ENCODE measurements at places on chromosomes 2 and 18.

DNA sequence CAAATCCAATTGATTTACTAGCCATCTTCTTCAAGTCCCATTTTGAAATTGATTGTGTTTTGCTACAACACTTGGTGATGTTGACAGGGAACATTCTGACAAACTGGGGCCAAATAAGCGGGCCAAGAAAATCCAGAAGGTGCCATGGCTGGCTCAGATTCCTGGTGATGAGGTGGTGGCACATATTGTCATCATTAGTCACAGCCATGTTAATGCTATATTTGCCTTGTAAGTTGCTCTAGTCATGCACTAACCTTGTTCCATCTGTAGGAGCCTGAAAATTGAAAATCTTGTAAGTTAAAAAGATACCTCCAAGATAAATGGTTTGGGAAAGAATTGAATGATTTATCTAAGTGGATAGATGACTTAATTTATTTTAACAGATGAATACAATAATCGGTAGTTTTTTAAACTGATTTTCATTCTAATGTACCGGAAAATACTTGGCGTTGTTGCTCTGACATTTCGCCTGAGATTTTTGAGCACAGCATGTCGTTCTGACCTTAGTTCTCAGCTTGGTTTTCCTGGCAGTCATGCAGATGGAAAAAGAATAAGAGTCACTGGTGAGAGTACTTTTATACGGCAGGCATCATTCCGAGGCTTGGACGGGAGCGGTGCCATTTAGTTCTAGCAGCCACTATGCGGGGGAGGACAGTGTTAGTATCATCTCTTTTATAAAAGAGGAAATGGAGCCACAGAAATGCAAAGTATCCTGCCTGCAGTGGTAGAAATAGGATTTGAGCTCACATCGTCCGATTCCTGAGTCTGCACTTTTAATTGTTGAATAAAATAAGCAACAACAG is 133.9 kb downstream of the ZNF532 start:
- no peak for DNase-seq

DNA sequence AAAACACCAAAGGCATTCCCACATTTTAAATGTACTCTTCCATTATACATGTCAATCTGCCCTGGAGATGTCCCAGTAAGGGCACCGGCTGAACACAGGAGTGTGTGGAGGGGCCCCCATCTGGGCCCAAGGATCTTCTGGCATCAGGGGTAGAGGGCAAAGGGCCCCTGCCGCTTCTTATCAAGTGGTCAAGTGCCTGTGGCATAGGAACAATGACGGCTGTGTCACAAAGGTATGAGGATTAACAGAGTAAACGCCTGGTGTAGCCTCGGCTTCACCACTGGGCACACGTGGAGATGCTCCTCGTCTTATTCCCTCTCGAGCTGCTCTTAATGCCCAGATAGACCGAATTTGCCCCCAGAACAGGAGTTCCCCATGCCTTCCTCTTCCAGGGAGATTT is 169.7 kb upstream of the GLI2 start:
- DNase-seq: no peak

DNA sequence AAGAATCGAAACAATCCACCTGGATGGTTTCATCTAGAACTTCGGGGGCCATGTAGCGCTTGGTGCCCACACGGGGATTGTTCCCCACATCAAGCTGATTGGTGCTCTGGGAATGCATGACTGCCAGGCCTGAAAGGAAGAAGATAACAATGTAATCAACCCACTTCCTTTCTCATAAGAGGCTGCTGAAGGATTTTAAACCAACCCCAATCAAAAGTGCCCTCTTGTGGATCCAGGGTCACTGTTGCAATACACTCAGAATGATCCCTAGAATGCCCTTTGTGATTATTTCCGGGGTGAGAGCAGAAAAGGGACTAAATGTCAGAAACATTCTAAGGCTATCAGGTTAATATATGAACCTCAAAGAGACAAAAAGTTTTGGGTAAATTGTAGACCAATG is 115.2 kb downstream of the ACVR1 start:
- DNase-seq: no peak

GRCh38 chr2:42789751-42790150 is 2.6 kb downstream of the HAAO start:
- DNase-seq: no peak

DNA sequence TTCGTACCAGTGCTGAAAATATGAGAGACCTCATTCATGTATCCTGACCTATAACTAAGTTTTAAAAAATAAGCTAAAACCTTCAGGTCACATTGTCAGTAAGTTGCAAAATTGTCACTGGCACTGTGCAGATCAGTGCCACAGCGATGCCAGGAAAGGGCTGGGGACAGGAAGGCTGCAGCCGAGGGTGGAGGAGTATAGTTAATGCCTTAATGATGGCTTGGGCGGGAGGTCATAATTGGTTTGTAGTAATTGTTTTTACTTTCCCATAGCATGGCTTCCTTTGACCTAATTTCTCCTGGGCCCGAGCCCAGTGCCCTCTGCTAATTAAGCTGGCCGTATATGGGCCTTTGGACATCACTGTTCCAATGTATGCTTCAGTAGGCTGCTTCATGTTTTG is 47.2 kb upstream of the RAB12 start:
- DNase-seq: no peak

GRCh38 chr2:26290001-26290400 is 45.3 kb downstream of the HADHB start:
- no peak for DNase-seq

DNA sequence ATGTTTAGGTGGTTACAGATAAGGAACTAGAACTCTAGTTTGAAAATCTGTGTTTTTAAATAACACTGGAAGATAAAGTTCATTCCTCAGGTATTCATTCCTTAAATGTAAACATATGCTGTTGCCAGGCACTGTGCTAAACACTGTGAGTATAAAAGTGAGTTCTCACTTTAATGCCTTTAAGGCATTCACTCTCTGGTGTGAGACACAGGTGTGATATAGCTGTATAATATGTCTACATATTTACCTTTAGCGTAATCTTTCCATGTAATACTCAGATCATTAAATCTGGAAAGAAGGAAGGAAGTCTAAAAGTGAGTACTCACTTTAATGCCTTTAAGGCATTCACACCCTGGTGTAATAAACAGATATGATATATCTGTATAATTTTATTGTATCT is 472.6 kb downstream of the PARD3B start:
- DNase-seq: no peak

- DNase-seq: no peak
These were observed 487.4 kb upstream of the CELF4 start for GRCh38 chr18:38052879-38053590.

DNA sequence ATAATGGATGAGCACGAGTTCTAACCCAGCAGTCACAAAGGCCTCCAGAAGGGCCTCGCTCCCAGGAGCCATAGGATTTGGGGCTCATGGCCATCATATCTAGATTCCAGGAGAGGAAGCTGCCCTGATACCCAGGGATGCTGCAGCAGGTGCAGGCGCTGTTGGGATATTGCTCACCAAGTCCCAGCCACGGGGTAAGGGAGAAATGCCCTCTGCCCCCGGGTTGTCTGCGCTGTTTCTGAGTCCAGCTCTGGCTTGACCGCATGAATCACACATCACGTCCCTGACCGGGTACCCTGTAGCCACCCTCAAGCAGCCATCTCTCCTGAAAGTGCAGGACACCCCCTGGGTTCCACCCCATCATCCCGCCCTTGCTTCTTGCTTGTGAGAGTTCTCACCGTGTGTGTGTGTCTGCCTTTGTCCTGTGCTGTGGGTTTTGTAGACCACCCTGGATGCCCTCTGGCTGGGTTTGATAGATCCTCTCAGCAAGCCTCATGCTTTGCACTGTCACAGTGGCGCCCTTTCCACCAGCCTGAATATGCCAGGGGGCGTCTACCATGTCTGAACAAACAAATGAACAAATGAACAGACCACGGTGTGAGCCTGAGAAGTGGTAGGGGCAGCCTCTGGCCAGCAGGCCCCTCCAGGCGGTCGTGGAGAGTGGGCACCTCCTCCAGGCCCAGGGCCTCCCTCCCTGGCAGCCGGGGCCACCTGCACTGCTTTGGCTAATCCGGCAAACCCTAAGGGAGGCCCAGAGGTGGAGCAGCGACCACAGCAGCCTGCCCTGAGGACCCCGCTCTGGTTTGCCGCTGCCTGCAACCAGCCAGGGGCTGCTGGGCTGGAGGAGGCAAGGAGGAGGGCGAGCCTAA is 32.1 kb downstream of the ADRA2B start:
- DNase-seq: no peak

GRCh38 chr2:204425821-204426220 is 119.5 kb upstream of the PARD3B start:
- DNase-seq: no peak

DNA sequence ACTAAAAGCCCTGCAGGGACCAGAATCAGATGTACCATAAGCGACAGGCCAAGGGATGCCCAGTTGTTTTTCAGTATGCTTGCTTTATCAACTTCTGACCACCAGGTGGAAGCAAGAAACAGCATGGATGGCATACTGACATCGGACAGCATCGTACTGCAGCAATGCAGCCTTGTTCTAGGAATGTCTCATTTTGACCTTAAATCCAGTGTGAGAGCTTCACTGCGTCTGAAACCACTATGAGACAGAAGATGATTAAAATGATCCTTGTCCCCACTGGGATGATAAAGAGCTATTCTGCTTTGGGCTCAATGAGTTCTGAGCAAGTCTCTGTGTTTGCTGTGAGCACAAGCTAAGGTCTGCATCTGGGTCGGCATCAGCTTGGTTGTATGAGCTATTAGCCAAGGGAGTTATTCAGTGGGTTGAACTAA is 54.3 kb downstream of the CDK15 start:
- DNase-seq: no peak

DNA sequence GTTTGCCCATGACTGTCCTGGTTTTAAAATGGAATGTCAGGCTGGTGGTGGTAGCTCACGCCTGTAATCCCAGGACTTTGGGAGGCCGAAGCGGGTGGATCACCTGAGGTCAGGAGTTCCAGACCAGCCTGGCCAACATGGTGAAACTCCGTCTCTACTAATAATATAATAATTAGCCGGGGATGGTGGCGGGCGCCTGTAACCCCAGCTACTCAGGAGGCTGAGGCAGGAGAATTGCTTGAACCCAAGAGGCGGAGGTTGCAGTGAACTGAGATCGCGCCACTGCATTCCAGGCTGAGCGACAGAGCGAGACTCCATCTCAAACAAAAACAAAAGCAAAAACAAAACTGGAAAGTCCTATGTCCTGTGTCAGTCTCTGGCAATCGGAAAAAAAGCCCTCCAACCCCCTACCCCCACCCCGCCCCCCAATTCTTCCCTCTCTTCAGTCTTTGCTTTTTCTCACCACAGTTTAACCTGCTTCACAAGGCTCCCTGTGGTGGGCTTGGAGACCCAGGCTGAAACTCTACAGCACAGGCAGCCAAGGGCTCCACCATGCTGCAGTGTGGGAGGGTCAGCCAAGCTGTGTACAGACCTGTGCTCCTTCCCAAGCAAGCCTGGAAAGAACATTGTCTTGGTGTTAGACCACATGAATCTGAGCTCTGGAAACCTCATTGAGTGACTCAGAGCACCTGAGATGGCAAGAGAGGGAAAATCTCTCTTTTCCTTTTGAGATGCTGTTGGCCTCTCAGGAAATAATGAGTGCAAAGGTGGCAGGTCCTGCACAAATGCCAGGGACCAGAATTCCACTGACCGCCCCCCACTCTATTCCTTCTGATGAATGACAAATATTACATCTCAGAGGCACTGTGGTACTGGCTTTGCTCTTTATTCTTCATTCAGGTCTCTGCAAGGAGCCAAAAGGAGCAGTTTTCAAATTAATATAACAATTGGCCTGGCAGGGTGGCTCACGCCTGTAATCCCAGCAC is 16.7 kb downstream of the MYCN start:
- no peak for DNase-seq

- DNase-seq: no peak
These were observed 290.2 kb upstream of the ACVR2A start for GRCh38 chr2:147554521-147555107.

DNA sequence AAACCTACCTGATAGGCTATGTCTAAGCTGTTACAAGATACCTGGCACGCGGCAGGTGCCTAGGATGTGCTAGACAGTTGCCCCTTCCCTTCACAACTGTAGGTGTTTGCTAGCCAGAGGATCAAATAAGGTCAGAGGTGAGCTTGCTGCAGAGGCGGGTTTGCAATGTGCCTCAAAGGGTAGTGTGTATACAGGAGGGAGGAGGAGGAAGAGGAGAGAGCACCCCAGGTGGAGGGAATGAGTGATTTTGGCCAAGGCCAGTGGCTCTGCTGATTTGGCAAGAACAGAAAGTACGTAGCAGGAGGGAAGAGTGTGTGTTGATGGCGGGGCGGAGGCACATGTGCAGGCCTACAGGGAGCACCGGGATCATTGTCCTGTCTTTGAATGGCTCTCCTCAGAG is 236.5 kb downstream of the HAUS1 start:
- DNase-seq: no peak

Data from stimulated activated CD8-positive, alpha-beta memory T cell treated with anti-CD3 and anti-CD28 coated beads, Interleukin-4, amount 100 ng/mL, for 4 hours (primary cell).